ENCODE measurements at places on chromosomes 12 and 14.

DNA sequence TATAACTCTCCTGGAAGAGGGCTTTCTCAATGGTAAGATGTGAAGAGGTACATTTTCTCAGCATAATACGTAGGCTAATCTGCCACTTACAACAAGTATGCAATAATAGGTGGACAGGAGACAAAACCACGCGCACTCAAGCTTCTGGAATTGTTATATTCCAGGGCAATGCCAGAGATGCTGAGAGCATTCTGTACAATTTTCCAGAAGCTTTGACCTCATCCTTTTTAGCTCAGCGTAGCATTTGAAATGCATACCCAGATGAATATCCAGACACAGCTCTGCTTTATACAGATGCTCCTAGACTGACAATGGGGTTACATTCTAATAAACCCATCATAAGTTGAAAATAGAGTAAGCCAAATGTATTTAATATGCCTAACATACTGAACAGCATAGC, 1492.4 kb upstream of the FLRT2 start:
- DNase-seq = no peak

GRCh38 chr12:13144266-13144828, 40.9 kb upstream of the GSG1 start:
- no peak for DNase-seq

- peak; percentile 45 for DNase-seq
These were observed 55.2 kb downstream of the SLC25A21 start for GRCh38 chr14:37116933-37117849.

DNA sequence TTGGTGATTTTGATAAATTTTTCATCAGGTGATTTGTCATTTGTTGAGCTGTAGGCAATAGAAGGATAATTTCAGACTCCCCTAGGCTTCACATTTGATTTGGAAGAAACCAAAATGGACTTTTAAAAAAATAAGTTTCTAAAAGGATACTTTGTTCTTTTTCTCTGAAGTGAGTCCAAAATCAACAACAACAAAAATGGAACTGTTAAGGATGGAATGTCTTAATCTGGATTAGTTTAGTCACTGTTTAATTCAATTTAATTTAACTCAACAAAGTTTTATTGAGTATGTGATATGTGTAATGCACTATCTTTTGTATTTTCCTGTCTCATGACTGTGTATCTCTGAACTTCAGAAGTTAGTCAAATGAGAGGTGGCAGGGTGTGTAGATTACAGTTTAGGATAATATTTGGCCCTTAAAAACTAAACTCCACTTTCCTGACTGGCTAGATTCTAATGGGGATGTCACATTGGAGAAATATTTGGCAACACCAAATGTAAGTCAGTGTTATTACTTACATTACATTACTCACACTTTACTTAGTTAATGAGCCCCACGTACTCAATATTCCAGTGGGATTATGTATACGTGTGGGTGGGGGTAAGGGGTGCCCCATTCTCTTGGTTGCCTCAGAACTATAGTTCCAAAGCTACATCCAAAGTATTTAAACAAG, 209.7 kb downstream of the BCAT1 start:
- peak; percentile 2 for DNase-seq

GRCh38 chr12:14057895-14058294, 76.5 kb upstream of the GRIN2B start:
- DNase-seq = no peak

DNA sequence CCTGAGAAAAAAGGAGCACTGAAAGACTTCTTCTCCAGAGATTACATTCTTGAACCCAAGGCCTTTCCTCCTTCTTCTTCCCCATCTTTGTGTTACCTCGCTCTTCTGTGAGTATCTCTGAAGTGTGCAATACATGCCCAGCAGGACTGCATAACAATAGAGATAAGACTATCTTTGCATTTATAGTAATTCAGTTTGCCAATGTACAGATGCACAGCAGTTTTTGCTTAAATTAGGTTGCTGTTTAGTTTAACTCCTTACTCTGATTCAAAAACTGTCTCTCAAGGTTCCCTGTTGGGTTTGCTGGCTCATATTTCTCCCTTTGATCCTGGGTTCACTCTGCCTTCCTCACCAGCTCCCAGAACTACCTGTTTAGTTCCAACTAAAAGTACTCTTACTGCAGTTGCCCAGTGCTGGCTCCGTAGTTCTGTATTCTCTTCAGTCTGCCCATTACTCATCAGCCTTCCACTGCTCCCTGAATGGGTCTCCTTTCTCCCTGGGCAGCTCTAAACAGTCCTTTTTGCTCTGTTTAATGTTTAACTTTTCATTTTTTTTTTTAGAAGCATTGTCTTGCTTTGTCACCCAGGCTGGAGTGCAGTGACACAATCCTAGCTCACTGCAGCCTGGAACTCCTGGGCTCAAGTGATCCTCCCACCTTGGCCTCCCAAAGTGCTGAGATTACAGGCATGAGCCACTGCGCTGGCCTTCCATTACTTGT, 180.6 kb upstream of the CAND1 start:
- no peak for DNase-seq

- DNase-seq = no peak
These were observed 75.1 kb upstream of the NUDT4 start for GRCh38 chr12:93302331-93303229.

- DNase-seq = no peak
These were observed 301.8 kb downstream of the NPAS3 start for GRCh38 chr14:33240466-33240865.

GRCh38 chr14:36275741-36276140, 44.7 kb downstream of the MBIP start:
- DNase-seq = no peak

DNA sequence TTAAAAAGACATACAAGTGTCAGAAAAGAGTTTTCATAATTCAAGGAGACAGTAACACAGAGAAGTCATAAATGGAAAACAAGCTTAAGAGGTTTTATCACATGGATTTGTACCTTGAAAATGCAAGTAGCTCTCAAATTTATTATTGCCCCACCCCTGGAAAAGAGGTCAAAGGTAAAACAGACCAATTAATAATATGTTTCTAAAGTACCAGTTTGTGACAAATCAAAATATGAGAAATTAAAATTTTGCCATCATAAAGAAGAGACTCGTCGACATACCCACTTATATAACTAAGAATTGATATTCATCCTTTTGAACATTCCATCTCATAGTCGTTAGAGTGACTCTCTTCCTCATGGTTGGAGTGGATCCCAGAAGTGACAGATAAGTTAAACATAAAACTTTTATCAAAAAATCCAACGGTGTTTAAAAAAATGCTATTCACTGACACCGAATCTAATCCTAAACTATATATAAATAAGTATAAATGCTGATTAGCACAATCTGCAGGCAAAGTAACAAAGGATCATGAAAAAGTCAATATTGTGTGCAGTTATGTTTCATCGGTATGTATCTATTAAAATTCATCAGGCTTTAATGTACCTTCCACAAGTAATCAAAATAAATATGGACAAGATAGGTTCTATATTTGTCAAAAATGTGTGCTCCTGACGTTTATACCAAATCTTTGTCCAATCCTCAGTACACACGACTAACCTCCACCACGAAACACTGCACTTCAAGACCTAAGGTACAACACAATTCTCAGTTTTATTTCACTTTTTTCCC, 2.3 kb downstream of the CORO1C start:
- peak; percentile 51 for DNase-seq

GRCh38 chr12:15563663-15564062, 225.5 kb downstream of the EPS8 start:
- no peak for DNase-seq

DNA sequence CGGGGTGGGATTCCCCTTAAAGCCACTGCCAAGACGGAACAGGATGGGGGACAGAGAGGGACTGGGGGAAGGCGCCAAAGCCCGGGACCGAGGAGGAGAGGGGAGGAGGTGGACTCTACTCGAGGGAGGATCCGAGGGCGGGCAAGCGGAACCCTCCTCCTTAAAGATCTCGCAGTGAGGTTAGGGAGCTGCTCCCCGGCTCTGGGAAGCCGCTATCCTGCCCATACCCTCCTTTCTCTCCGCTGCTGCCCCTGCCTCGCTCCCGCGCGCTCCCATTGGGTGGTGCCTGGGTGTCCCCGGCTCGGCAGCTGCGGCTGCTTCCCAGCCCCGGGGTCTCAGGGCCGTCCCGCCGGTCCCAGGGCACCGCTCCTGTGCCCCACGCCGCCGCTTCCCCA, 16.4 kb downstream of the KRT18 start:
- DNase-seq = no peak

GRCh38 chr12:8941691-8942478, 7.6 kb downstream of the M6PR start:
- DNase-seq = no peak

DNA sequence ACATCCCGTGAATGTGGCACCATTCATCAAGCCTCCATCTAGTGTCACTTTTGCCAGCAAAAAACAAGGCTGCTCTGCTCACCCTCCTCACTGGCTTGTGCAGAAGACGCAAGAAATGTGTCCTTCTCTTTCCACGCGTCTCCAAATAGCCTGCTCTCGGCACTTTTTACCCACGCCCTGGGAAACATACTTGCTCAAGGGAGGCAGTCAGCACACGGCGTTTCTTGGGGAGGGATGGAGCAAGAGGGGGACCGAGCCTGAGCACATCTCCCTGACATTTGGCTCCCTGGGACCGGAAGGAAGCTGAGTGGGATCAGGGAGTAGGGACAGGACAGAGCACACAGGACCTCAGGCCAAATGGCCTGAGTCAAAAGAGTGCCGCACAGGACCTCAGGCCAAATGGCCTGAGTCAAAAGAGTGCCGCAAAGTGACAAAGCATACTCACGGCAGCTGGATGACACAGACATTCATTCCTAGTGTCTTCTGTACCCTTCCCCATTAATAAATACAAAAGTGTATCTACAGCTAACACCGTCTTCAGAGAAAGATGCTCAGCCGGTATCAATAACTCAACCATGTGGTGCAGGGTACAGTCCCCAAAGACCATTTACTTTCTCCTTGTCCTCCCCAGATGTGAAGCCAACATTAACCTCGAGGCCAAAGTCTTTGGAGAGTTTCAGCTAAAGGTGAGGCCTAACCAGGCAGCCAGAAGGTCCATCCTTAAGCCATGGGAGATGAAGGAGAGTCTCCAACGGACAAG, 7.1 kb downstream of the BCL11B start:
- DNase-seq = no peak

GRCh38 chr12:69475237-69475975, 5.2 kb downstream of the FRS2 start:
- DNase-seq = no peak

DNA sequence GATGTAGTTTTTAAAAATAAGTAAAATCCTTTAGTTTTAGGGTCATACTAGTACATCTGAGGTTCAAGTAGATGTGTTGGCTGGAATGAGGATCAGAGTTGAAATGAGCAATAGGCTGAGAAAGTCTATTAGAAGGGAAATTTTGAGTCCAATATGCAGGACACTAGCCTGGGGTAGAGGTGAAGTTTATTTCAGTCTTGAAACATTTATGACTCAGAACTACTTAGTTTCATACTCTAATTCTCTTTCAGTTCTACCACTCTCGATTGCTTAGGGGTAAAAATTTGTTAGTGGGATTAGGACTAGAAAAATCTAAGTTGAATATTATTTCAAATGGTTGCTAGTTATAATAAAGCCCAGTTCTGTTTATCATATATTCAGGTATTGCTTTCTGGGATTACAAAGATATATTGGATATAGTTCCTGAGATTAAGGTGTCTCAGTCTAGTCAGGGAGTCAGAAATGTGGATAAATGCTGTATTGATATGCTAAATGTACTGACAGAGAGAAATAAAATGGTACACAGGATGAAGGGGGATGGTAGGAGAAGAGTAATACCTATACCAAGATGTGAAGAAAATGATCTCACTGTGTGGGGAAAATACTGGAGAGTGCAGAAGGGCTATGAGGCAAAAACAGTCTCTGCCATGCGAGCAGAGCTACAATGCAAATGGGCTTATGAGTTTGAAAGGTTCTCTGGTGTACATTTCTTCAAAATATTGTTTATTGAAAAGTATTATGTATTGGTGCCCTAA, 395.8 kb upstream of the FBXO33 start:
- no peak for DNase-seq
